RWPE2 (cell line): ENCODE measurements at places on chromosomes 3 and 15.

DNA sequence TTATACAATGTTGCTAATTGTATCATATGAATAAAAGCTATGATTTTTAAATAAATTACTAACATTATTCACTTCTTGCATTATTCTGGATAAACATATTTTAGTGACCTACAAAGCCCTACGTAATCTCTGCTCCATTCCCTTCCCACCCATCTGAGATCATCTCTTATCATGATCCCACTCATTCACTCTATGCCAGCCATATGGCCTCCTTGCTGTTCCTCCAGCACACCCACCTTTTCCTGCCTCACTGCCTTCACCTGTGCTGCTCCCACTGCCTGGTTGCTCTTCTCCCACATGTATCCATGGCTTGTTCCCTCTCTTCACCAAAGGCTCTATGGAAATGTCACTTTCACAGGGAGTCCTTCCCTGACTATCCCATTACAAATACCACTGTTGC, 7.3 kb upstream of the USP8 start:
- no peaks in the 10 kb centered on the region for H3K36me3 ChIP-seq
- H3K4me1 ChIP-seq: no peaks in the 10 kb centered on the region
- no peaks in the 10 kb centered on the region for H3K27me3 ChIP-seq

DNA sequence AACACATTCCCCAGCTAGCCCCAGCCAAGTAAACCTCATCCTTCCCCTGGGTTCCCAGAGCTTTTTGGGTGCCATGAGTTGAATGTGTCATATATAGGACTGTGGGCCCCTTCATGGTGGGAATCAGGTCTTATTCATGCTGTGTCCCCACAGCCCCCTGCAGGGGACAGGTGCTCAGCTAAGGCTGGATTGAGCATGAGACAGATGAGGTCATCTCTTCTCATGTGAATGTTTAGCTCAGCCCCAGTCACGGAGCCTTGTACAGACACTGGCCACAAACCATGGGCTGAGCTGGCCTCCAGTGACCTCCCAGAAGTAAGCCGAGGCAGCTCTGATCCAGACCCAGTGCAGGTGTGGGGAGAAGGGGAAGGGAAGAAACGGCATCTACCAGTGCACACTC, 70.7 kb downstream of the C3orf70 start:
- no peak for DNase-seq
- no peak overlapping the region for H3K27ac ChIP-seq
- no peaks in the 10 kb centered on the region for H3K36me3 ChIP-seq
- no peaks in the 10 kb centered on the region for H3K4me1 ChIP-seq
- H3K4me3 ChIP-seq: no peak overlapping the region

- no peaks in the 10 kb centered on the region for H3K36me3 ChIP-seq
- peak; percentile 25 for DNase-seq
- no peak overlapping the region for H3K27ac ChIP-seq
- no peaks in the 10 kb centered on the region for H3K27me3 ChIP-seq
- H3K4me1 ChIP-seq: peaks cover 28% of the 10 kb centered on the region
Observed at GRCh38 chr3:195096053-195096452, 174.9 kb downstream of the XXYLT1 start.

DNA sequence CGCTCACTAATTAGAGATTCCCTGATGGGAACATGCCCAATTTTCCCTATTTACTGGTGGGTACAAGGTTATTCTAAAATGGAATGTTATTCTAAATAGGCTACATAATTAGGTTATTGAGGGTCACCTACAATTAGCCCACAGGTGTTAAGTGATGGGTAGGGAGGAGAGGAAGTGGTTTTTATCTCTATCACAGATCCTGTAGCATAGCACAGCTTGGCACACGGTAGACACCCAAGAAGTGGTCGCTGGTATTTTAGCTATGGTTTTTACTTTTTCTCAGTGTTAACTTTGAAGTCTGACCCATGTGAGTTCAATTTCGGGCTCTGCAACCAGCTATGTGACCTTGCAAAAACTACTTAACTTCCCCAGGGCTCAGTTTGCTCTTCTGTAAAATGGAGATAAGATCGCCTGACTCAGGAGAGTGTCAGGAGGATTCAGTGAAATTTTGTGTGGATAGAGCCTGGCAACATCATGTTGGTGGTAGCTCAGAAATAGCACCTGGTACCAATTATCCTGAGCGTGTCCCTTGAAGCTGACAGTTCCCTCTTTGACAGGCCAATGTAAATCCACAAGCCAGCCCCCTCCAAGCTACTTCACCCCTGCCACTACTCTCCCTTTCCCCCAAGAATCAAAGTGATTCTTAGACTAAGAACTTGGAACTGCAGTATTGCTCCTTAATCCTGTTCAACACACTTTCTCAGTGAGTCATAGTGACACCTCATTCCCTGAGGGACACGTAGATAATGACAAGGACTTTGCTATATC, 8.7 kb upstream of the LMCD1 start:
- no peak overlapping the region for H3K4me3 ChIP-seq
- H3K27me3 ChIP-seq: no peaks in the 10 kb centered on the region
- no peak for DNase-seq
- H3K4me1 ChIP-seq: peaks cover 16% of the 10 kb centered on the region

- no peak overlapping the region for H3K27ac ChIP-seq
- H3K36me3 ChIP-seq: no peaks in the 10 kb centered on the region
- H3K4me1 ChIP-seq: no peaks in the 10 kb centered on the region
- H3K27me3 ChIP-seq: no peaks in the 10 kb centered on the region
Observed at GRCh38 chr3:66717806-66718205, 217.0 kb upstream of the LRIG1 start.

DNA sequence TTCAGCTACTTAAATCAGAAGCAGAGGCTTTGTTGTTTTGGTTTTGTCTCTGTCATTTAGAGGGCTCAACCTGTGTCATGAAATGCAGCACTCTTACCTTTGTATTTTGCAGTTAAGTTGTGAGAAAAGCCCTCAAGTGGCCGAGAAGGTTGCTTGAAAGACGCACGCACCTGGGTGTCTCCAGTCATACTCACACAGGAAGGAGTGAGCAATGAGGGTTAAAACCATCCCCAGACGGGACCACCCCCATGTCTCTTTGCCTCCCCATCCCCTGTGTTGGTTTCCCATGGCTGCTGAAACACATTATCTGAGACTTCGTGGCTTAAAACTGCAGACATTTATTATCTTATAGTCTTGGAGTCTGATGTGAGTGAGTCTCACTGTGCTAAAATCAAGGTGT, 376.1 kb upstream of the CFAP20DC start:
- no peak for DNase-seq
- H3K4me3 ChIP-seq: no peak overlapping the region
- H3K27ac ChIP-seq: peak overlapping the region; percentile 85
- H3K4me1 ChIP-seq: peaks cover 35% of the 10 kb centered on the region
- H3K27me3 ChIP-seq: no peaks in the 10 kb centered on the region
- no peaks in the 10 kb centered on the region for H3K36me3 ChIP-seq

DNA sequence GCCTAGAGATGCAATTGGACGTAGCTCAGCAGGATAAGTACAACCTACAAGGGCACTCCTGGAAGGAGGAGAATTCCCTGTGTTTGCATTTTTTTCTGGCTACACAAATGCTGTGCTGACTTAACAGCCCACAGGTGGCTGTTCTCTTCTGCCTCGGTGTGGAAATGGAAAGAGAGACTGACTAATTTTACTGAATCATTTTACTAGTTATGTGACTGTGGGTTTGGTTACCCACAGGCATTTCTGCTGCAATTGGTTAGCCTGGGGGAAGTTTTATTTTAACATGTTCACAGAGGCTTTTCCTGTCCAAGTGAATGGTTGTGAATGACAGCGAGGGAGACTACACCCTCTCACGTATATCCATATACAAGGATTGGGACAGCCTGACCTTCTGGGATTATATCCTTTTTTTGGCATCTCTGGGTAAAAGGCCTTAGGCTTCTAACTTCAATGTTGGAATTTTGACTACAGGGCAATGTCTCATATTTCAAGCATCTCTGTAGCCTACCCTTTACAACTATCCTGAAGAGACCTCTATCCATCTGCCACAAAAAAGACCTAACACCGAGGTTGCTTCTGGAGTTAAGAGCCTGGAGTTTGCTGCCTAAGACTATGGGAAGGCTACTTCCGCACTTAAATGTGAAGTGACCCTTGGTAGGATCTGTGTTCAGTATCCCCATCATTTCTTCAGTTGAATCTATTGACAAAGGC, 67.2 kb upstream of the TP63 start:
- H3K4me1 ChIP-seq: peaks cover 18% of the 10 kb centered on the region
- peak; percentile 71 for DNase-seq
- H3K27ac ChIP-seq: peak overlapping the region; percentile 85
- H3K36me3 ChIP-seq: no peaks in the 10 kb centered on the region
- no peak overlapping the region for H3K4me3 ChIP-seq

GRCh38 chr3:83523470-83524073, 1435.2 kb upstream of the CADM2 start:
- H3K27me3 ChIP-seq: no peaks in the 10 kb centered on the region
- no peak overlapping the region for H3K4me3 ChIP-seq
- no peak overlapping the region for H3K27ac ChIP-seq
- no peaks in the 10 kb centered on the region for H3K4me1 ChIP-seq
- DNase-seq: no peak

- H3K27ac ChIP-seq: no peak overlapping the region
- no peaks in the 10 kb centered on the region for H3K4me1 ChIP-seq
- no peaks in the 10 kb centered on the region for H3K27me3 ChIP-seq
- no peak for DNase-seq
Observed at GRCh38 chr15:88858934-88859333, 36.4 kb downstream of the HAPLN3 start.
